ENCODE measurements at places on chromosomes 3 and 15. TPM values are rescaled to one million over a fixed set of nuclear protein-coding genes. Genes with fewer than 3 reads are reported as not detected.

DNA sequence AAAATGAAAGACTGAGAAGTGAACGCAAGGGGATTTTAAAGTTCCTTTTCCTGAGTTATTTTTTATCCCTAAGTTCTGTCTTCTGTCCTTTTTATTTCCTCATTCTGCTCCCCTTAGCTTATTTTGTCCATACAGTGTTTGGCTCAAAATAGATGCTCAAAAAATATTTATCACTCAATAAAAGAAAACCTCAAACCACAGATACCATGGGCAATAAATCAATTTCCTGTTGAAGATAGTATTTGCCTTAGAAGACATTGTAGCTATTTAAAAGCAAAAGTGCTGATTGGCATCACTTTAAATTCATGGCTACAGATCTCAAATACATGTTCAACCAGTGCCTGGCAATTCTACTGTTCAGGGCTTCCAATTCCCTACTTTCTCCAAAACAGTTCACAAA, 316.5 kb upstream of the ADAMTS9 start:
- DNase-seq = no peak

GRCh38 chr3:61110576-61110975, 140.7 kb downstream of the FHIT start:
- DNase-seq = no peak

GRCh38 chr15:91306144-91306543, 206.1 kb downstream of the SV2B start:
- no peak for DNase-seq

DNA sequence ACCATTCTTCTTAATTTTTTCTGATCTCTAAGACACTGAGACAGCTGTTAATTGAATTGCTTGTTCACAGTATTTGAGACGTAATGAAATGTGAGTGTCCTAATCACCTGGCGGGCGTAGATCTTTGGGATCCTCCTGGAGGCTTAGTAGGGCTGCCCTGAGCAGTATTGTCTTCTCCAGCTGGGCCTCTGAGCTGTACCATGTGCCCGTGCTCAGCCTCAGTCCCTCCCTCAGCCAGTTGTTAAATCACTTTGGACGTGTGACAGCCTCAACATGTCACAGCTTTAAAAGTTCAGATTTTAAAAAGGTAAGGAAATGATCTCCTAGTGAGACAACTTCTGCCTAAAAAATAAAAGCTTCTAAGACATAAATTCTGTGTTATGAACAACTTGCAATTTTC, 35.5 kb downstream of the IGF1R start:
- no peak for DNase-seq

GRCh38 chr15:90394074-90394473, 6.0 kb downstream of the IQGAP1 start:
- no peak for DNase-seq

GRCh38 chr3:115827495-115827894, 204.2 kb downstream of the GAP43 start:
- no peak for DNase-seq

GRCh38 chr3:16236856-16237393, 27.8 kb downstream of the DPH3 start:
- DNase-seq = no peak

Gene EFHB
- 0.26 TPM for polyA plus RNA-seq

Gene UBA3
- 51.9 TPM for polyA plus RNA-seq

Gene CLDN16
- not detected for polyA plus RNA-seq

All from CD4-positive, CD25-positive, alpha-beta regulatory T cell (primary cell).